ENCODE measurements at places on chromosomes 16 and 17. TPM values are rescaled to one million over a fixed set of nuclear protein-coding genes. Genes with fewer than 3 reads are reported as not detected.

Gene BCL6B
- total RNA-seq = 1.0 TPM

Gene C17orf50
- not detected for total RNA-seq

Gene SCN4A
- total RNA-seq = under 0.01 TPM

Gene PERCC1
- not detected for total RNA-seq

Gene KRT32
- not detected for total RNA-seq

Gene MYO15B
- total RNA-seq = 2.0 TPM

Gene C1QTNF8
- not detected for total RNA-seq

Gene HOXB3
- 45.0 TPM for total RNA-seq

Gene FGF11
- total RNA-seq = 0.30 TPM
